ENCODE measurements at places on chromosomes 13 and 19.

DNA sequence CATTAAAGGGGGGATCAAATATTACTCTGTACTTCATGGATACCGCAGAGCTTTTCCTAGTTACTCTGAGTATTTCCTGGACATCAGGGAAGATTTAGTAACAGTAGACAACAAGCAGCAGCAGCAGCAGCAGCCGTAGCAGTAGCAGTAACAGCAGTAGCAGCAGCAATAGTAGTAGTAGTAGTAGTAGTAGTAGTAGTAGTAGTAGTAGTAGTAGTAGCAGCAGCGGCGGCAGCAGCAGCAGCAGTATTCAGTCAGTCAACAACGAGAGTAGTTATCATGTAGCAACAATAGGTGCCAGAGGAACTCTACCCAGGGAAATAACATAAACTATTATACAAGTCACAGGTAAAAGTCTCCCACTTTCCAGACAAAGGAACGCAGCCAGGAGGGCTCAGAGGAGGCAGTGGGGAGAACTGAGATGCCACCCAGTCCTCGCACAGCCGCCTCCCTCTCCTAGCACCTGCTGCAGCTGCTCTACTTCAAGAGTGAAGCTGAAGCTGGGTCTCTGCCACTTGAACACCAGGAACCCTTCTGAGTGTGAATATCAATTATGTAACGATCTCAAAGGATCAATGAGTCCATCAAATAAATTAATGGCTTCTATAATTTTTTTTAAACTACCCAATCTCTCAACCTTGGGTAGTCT is 1.3 kb upstream of the DOCK9 start:
- no peak for DNase-seq

GRCh38 chr19:33302974-33303790 is 848 bp upstream of the CEBPA start:
- DNase-seq = peak; percentile 51

DNA sequence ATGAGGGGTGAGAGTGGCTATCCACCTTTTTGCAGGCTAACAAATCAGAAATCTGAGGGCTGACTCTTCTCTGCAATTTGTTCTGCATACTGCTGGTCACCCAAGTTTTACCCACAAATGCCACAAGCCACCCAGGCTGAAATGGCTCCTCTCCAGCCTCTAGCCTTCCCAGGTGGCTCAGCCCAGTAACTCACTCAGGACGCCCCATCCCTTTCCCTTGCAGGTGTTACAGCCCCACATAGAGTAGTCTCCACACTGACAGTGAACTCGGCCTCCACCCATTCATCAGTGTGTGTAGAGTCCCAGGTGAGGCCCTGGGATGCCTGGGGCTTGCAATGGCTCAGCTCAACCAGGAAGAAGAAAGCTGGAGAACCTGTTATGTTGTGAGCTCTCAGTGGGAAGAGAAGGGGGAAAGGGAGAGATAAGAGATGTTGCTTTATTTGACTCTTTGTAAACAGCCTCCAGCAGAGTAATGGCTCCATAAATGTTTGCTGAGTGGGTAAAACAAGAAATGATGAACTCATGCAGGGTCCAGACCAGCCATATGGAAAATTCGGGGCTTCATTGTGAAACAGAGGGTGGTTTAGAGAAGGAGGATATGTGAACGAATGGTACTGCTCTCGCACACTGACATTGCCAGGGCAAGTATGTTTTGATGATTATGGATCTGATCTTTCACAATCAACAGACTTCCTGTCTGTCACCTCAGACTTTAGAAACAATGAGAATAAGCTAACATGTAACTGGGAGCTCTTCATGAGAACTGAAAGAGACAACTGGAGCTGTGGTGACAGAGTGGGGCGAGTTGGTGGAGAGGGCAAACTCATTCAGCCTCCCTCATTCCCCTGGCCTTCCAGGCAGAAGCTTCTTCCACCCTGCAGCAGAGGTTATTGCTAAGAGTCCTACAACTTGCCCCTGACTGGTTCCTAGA is 74.2 kb upstream of the RFC3 start:
- DNase-seq = no peak

DNA sequence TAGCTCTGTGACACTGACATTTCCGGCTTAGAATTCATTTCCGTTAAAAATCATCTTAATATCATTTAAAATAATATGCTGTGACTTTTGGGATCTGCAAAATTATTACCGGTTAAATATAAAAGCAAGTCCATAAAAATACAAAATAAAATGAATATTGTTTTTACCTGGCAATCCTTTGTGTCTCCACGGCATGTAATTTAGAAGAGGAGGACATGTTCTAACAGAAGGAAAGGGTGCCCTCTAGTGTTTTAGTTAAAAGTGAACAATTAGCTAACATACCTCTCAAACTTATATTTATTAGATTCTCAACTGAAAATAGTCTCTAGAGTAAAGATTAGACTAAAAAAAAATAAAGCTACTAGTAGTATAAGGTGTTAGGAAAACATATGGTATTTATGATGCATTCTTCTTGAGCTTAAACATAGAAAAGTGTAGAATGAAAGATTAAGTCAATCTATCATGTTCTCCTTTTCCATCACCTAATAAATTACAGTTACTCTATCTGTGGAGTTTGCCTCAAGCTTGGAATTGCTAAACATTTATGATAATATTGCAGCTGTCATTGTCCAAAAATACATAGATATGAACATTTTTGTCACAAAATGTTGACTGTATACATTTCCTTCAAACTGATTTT is 676.7 kb upstream of the SPRY2 start:
- peak; percentile 61 for DNase-seq

DNA sequence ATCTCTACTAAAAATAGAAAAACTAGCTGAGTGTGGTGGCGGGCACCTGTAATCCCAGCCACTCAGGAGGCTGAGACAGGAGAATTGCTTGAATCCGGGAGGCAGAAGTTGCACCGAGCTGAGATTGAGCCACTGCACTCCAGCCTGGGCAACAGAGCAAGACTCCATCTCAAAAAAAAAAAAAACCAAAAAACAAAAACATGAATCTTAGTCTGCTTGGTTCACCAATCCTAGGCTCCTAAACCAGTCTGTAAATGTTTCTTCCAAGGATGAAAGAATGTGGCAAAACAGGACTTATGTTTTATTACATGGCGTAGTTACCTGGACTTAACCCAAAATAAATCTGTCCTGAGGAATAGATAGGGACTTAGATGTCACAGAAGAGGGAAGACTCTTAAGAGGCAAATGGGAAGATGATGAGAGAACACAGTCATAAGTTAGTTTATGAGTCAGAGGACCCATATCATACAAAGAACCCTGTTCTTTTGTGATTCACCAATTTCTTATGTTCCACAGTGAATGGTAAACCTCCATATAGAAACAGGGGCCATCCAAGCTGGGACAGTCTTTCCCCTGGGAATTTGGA is 6.9 kb upstream of the FBXL3 start:
- no peak for DNase-seq

DNA sequence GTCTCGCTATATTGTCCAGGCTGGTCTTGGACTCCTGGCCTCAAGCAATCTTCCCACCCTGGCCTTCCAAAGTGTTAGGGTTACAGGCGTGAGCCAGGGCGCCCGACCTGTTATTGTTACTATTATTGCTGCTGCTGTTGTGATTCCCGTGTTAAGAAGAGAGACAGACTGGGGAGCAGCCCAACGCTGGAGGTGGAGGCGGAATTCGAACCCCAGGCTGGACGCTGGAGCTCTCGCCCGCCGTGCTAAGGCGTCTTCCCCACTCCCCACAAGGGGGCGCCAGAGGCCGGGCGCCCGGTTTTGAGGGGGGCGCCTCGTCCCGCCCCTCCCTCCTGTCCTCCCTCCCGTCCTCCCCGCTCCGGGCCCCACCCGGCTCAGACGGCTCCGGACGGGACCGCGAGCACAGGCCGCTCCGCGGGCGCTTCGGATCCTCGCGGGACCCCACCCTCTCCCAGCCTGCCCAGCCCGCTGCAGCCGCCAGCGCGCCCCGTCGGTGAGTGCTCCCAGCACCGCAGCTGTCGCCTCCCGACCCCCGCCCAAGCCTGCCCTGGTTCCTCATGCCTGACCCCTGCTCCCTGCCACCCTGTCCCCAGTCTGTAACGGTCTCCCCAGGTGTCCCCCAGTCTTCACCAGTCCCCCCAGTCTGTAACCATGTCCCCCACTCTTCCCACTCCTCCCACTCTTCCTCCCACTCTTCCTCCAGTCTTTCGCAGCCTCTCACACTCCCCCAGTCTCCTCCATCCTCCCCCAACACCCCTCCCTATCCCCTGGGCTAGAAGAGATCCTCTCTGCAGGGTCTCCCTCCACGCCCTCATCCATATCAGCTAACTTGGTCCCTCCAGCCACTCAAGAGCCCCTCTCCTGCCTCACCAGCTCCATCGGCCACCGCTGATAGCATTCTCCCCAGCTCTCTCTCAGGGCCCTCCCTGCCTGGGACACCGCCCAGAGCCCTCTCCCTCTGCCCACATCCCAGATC is at the start of gene EHD2:
Gene EHD2 (plus strand): TSS at position 377 of the 976 bp plus-strand sequence. CDS start 3,191 bp downstream, outside the sequence.
- peak; percentile 81 for DNase-seq

GRCh38 chr19:54123682-54124081 is 8.1 kb downstream of the PRPF31 start:
- DNase-seq = no peak

DNA sequence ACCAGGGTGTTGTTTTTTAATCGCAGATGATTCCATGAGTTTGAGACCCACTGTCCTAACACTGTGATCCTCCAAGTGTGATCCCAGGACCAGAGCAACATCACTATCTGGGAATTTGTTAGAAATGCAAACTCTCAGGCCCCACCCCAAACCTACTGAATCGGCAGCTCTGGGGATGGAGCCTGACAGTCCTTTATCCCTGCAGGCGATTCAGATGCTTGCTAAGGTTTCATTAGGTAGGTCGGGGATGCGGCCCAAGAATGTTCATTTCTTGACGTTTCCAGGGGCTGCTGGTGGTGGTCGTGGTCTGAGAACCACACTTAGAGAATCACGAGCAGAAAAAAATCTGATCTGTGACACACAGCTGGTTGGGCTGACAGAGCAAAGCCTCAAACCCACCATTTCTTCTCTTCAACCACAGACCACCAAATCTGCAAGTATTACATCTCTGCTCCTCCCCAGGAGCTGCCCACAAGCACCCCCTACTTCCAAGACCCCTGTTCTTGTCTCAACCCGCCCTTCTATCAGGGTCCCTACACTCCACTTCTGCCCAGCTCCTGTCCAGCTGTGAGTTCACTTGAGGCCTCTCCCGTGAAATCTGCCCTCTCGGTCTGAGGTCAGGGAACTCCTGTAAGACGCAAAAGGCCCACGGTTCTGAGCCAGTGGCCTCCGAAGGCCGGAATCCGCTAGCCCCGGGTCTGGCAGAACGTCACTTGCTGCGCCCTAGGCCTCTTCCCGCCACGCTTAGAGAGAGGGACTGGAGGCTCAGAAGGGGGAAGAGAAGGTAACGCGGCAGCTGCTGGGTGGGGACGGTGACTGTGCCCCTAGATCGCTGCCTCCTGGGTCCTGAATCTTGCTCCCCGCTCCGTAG is 1.1 kb upstream of the FARP1 start:
- no peak for DNase-seq

- DNase-seq = no peak
Measured at GRCh38 chr13:51928231-51928630, 66.5 kb downstream of the CCDC70 start.

DNA sequence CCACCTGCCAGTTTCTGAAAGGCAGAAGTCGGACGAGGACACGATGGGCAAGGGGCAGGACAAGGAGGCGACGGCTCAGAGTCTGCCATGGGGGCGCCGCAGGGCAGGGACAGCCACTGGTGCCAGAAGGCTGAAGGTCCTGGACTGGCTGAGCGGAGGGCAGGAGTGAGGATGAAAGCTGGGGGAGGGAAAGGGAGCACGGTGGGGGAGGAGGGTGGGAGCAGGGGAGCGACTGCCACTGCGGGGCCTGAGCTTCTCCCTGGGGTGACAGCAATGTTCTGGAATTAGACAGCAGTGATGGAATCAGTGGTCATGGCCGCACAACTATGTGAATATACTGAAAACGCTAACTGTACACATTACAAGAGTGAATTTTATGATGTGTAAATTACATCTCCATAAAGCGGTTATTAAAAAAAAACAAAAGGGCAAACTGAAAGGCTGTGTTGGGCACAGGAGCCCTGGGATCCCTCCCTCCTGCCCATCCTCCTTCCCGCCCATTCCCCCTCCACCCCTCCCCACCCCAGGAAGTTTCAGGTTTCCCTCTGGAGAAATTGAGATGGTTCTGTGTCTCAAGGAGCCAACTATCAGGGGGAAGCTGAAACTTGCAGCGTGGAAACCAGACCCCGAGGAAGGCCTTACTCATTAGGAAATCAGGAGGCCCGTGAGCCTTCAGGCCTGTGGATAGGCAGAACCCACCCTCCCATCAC is 15.9 kb downstream of the MLLT1 start:
- no peak for DNase-seq

All from MCF 10A (cell line).